Esophagus squamous epithelium (tissue), 5 donors: ENCODE measurements at places on chromosomes 7 and 10.

- DNase-seq = no peak
- H3K4me3 ChIP-seq = no peak overlapping the region
- H3K27ac ChIP-seq = no peak overlapping the region
Measured at GRCh38 chr10:43676331-43676730, 27.6 kb upstream of the ZNF32 start.

GRCh38 chr7:116329686-116330503 is 119.6 kb downstream of the TES start:
- H3K36me3 ChIP-seq = no peaks in the 10 kb centered on the region
- no peak overlapping the region for H3K4me3 ChIP-seq
- DNase-seq = no peak

- no peaks in the 10 kb centered on the region for H3K27me3 ChIP-seq
- no peak for DNase-seq
- no peak overlapping the region for H3K4me3 ChIP-seq
- no peaks in the 10 kb centered on the region for H3K4me1 ChIP-seq
- no peaks in the 10 kb centered on the region for H3K36me3 ChIP-seq
Measured at GRCh38 chr7:26441002-26441521, 149.4 kb downstream of the SNX10 start.

GRCh38 chr7:50450590-50451032 is 461 bp upstream of the FIGNL1 start:
- peak overlapping the region; percentile 71 for H3K4me3 ChIP-seq
- H3K27ac ChIP-seq = peak overlapping the region; percentile 88
- peaks cover 9% of the 10 kb centered on the region for H3K4me1 ChIP-seq
- DNase-seq = no peak

- no peaks in the 10 kb centered on the region for H3K36me3 ChIP-seq
- H3K27me3 ChIP-seq = no peaks in the 10 kb centered on the region
- no peak overlapping the region for H3K27ac ChIP-seq
- H3K4me3 ChIP-seq = no peak overlapping the region
Measured at GRCh38 chr10:76869931-76870330, 767.7 kb downstream of the KCNMA1 start.

GRCh38 chr7:24444666-24445440 is 128.4 kb upstream of the PALS2 start:
- no peak overlapping the region for H3K4me3 ChIP-seq
- H3K27ac ChIP-seq = no peak overlapping the region
- H3K36me3 ChIP-seq = no peaks in the 10 kb centered on the region
- H3K4me1 ChIP-seq = no peaks in the 10 kb centered on the region
- no peaks in the 10 kb centered on the region for H3K27me3 ChIP-seq
- DNase-seq = no peak

GRCh38 chr7:41630741-41631140 is 72.1 kb downstream of the INHBA start:
- no peak overlapping the region for H3K27ac ChIP-seq
- H3K4me1 ChIP-seq = no peaks in the 10 kb centered on the region
- DNase-seq = no peak
- no peaks in the 10 kb centered on the region for H3K27me3 ChIP-seq
- no peaks in the 10 kb centered on the region for H3K36me3 ChIP-seq
- H3K4me3 ChIP-seq = no peak overlapping the region

DNA sequence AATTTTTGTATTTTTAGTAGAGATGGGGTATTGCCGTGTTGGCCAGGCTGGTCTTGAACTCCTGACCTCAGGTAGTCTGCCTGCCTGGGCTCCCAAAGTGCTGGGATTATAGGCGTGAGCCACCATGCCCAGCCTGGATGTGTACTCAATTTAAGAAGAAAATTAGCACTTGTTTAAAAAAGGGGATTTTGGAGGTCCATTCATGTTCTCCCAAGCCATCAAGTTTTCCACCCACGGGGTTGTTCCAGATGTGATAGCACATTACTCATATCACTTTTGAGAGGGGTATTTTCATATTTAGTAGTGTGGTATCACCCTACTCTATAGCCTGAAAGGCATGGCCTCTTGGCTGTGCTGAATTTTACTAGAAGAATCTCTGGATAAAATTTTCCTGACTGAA is 10.5 kb upstream of the SLC26A3 start:
- no peaks in the 10 kb centered on the region for H3K27me3 ChIP-seq
- H3K4me1 ChIP-seq = no peaks in the 10 kb centered on the region
- no peak for DNase-seq
- H3K36me3 ChIP-seq = no peaks in the 10 kb centered on the region
- H3K27ac ChIP-seq = no peak overlapping the region

- DNase-seq = no peak
- no peaks in the 10 kb centered on the region for H3K27me3 ChIP-seq
- H3K36me3 ChIP-seq = no peaks in the 10 kb centered on the region
- no peaks in the 10 kb centered on the region for H3K4me1 ChIP-seq
- no peak overlapping the region for H3K27ac ChIP-seq
- H3K4me3 ChIP-seq = no peak overlapping the region
Measured at GRCh38 chr7:90777041-90777440, 180.9 kb downstream of the CDK14 start.

DNA sequence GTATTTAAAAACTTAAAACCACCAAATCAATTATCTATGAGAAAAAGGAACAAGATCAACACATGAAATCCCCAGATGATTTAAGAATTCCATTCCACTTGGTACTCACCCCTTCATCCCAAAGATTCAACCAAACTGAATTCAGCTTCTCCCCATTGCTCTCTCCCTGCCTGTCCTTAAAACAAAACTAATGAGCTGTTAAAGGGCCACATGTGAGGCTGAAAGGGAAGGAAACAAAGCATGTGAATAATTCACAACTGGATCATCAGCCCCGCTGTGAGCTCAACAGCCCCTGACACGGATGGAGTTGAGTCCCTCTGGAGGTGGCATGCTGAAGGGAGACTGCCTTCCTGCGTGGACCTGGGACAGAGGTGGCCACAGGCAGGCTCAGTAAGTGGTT is 32.9 kb downstream of the VOPP1 start:
- no peak overlapping the region for H3K4me3 ChIP-seq
- DNase-seq = no peak
- no peaks in the 10 kb centered on the region for H3K27me3 ChIP-seq

DNA sequence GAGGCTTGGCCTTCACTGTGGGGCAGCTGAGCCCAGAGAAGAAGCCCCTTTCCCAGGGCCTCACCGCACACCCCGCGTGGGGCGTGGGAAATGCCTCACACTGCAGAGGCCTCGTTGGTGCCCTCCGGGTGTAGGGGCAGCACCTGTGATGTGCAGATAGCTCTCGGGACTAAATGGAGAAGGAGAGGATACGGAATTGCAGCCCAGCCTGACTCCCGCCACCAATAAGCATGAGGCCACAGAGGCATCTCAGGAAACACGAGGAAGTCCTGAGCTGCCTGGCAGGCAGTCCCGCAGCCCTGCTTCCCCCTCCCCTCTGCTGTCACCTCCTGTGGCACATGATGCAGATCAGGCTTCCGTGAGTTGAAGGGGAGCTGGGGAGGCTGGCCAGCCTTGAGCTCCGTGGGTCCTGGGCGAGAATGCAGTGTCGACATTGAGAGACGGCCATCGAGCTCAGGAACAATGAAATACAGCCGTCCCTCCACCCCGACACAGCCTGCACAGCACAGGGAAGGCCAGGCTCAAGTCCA is 59.6 kb upstream of the PPP2R2D start:
- no peak overlapping the region for H3K27ac ChIP-seq
- no peaks in the 10 kb centered on the region for H3K4me1 ChIP-seq
- no peaks in the 10 kb centered on the region for H3K27me3 ChIP-seq

DNA sequence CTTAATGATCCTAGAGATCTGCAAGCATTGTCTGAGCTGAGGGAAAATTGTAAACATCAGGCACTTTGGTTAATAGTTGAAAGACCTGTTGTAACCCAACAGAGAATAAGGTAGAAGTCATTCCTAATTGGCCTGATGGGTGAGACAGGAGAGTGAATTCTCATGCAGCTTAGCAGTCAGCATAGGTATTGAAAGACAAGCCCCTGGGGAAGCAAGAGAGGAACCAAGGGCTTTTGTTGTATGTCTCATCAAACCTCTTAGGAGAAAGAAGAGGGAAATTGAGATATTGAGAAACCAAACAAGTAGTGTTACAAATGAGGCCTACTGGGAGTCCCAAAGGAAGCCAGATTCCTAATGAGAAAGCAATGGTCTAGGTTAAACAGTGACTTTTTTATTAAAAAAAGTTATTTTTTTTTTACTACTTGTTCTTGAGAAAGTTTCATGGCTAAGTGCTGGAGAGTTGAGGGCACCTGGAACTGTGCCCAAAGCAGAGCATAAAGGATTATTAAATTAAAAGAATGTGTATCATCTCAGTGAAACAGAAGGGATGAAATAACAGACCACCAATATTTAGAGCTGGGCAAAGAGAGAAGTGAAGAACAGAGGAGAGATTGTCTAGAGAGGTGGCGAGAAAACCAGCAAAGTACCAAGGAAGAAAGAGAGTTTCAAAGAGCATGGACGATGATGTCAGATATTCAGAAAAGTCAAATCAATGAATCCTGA is 168.9 kb downstream of the CDK14 start:
- no peak overlapping the region for H3K27ac ChIP-seq
- H3K27me3 ChIP-seq = no peaks in the 10 kb centered on the region
- DNase-seq = no peak
- no peaks in the 10 kb centered on the region for H3K4me1 ChIP-seq

DNA sequence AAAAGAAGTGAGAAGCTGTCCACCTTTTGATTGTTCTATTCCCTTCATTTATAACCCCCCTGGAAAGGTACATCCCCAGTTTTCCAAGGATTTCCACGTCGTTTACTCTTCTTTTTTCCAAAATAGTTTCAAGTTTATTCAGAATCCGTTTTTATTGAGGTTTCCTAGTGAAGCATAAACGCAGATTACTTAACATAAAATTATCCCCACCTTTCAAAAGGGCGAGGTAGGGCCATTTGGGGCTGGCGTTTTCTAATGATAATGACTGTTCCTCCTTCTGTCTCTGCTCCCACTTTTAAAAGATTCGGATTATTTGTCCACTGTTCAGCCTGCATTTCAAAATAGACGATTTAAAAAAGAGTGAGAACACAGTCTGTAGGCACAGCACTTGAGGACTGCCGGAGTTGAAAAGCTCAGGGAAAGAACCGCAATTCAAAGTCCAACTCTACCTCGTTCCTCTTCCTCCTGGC is 165.2 kb upstream of the PPP1R3A start:
- no peaks in the 10 kb centered on the region for H3K36me3 ChIP-seq
- H3K27me3 ChIP-seq = no peaks in the 10 kb centered on the region
- peak overlapping the region; percentile 94 for H3K27ac ChIP-seq

DNA sequence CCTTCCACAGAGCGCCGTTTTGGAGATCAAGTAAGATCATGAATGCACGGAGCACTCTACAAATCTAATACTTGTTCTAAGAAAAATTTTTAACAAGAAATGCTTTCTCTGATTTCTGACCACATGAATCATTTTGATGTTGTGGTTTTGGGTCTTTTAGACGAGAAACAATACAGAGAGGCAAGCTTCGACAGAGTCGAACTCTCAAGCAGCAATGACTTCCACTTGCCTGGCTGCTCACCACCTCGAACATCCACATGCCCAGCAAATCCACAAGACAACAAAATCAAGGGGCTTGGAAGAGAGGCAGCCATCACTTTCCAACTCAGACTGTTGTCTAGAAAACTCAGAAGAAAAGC is 69.4 kb upstream of the GSDME start:
- peaks cover 4% of the 10 kb centered on the region for H3K4me1 ChIP-seq
- DNase-seq = no peak
- H3K27ac ChIP-seq = peak overlapping the region; percentile 81
- no peaks in the 10 kb centered on the region for H3K27me3 ChIP-seq
- H3K4me3 ChIP-seq = no peak overlapping the region

DNA sequence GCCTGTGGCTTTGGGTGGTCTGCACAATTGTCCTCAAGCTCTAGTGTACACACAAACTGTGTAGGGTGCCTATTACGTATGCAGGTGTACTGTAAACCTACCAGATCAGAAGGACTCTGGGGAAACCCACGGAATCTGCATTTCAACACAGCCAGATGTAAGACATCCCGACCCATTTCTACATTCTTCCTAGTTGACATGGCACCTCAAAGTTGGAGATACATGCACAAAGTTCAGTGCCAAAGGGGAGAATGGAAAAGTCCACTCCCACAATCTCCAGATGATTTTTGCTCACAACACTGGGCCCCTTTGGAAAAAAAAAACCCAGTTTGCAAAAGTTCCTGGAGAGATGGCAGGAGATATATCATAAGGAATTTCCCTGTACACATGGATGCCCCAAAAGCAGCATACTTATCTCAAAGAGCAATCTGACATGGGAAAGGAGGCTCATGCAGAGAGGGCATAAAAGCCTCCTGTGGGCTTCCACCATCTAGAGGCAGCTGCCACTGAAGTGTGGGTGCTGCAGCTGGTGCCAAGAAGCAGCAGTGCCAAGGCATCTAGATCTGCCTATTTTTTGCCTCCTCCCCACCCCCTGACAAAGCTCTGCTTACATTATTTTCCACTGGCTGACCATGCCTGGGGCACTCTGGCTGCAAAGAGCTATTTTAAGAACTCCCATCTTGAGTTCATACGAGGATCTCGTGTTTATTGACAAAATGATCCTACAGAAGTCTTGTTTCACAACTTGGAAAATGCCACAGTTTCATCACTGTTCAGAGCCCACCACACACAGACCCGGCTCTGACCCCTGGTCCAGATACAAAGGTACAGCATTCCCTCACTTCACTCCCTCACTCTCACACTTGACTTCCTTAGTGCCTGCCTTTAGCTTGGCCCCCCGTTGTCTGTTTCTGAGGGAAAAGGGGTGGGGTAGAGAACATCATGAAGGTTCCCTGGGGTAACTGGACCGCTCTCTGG is 12.9 kb downstream of the TECTB start:
- H3K4me3 ChIP-seq = no peak overlapping the region
- DNase-seq = no peak
- no peaks in the 10 kb centered on the region for H3K27me3 ChIP-seq
- H3K27ac ChIP-seq = no peak overlapping the region
- no peaks in the 10 kb centered on the region for H3K4me1 ChIP-seq
